ENCODE measurements at places on chromosomes 5 and 9.

GRCh38 chr5:133847301-133847700, 121.1 kb downstream of the C5orf15 start:
- DNase-seq: no peak

DNA sequence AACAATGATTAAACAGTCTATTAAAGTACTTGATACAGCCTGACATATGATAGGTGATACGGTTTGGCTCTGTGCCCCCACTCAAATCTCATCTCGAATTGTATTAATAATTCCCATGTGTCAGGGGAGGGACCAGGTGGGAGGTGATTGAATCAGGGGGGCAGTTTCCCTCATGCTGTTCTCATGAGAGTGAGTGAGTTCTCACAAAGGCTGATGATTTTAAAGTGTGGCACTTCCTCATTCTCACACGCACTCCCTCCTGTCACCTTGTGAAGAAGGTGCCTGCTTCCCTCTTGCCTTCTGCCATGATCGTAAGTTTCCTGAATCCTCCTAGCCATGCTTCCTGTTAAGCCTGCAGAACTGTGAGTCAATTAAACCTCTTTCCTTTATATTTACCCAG, 40.1 kb upstream of the TARS1 start:
- DNase-seq: no peak

DNA sequence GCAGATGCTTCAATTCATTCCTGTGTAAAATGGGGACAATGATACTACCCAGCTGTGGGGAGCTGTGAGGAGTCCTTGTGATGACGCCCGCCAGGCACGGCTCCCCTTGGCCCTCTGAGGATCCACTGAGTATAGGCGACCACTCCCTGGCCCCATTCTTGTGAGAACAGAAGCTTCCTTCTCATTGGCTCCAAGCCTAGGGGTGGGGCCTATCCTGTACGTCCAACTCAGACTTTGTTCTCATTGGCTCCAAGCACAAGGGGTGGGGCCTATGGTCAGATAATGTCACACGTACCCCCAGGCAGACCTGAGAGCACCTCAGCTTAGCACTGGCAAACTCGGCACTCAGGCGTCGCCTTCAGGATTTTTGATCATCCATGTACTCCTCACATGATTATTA, 232.9 kb upstream of the MVB12B start:
- no peak for DNase-seq

GRCh38 chr9:120724757-120725400, 10.6 kb upstream of the MEGF9 start:
- DNase-seq: no peak

DNA sequence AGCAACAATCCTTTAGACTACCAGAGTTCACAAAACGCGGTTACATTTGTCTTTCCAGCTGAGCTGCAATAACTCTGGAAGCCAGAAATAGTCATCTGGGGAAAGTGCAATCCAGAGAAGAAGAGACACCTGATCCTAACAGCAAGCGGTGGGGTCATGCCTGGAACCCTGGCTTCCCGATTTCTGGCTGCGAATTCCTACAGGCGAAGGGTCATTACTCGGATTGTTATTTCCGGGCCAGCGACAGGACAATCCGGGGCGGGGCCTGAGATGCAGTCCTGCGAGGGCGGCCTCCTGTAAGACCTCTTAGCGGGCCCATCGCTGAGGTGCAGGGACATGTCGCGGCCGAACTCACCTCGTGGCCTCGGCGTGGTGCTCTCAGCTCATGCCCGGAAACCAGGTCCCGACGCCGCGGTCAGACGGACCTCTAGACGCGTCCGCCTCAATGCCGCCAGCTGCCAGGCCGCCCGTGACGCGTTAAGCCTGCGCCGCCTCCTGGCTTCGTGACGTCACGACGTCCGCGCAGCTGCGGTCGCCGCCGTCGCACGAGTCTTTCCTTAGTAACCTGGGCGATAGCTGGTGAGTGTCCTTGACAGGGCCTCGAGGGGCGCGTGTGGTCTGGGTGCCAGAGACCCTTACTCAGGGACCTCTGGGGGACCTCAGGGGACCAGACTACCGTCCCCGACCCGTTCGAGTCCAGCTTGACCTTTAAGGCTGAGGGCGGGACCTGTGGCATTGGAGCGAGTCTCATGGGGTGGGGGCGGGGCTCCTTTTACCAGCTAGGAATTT, at the start of the genes MRRF and RBM18:
TSS of gene MRRF (plus strand) at position 523 of the 789 bp plus-strand sequence. CDS start 6,010 bp downstream, outside the sequence.
TSS of gene RBM18 (minus strand) at position 481 of the 789 bp plus-strand sequence. CDS start 3,348 bp downstream, outside the sequence.
- peak; percentile 80 for DNase-seq

GRCh38 chr5:143826951-143827444, 15.0 kb downstream of the HMHB1 start:
- no peak for DNase-seq

DNA sequence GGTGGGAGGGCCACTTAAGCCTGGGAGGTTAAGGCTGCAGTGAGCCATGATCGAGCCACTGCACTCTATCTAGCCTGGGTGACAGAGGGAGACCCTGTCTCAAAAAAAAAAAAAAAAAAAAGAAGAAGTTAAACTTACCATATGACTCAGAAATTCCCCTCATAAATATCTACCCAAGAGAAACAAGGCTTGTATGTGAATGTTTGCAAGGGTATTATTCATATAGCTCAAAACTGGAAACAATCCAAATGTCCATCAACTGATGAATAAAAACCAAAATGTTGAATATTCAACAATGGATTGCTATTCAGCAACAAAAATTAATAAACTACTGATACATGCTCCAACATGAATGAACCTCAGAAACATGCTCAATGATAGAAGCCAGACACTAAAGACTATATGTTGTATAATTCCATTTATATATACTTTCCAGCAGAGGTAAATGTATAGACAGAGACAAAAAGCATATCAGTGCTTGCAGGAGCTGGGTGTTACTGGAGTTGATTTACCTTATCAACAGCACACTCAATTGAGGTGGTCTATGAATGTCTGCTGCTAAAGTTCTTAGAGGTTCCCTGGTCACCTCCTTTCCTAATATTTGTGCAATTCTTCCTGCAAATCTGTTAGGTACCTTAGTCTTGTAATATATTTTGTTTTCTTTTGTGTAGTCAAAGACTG, 5.3 kb upstream of the SREK1 start:
- DNase-seq: no peak

- DNase-seq: no peak
Measured at GRCh38 chr5:125486634-125487033, 740.2 kb upstream of the ZNF608 start.

GRCh38 chr5:10981932-10982331, 220.9 kb upstream of the DAP start:
- DNase-seq: no peak

DNA sequence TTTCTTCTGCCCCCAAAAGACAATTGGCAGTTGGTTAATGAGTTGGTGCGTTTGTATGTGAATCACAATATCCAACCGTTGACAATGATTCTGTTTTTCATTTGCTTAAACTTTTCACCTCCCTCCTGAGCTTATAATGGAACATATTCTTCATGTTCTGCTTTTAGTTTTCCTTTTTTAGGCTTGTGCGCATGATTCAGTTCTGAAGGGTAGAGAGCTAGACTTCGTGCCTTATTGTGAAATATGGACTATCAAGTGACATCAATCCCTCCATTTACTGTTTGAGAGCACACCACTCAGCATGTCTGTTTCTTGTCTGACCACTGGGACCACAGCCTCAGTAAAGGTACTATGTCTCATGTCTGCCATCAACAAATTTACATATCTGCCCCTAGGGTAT, 30.5 kb upstream of the LPAR1 start:
- DNase-seq: no peak

GRCh38 chr5:1325870-1326531, 18.9 kb downstream of the CLPTM1L start:
- DNase-seq: no peak

- peak; percentile 29 for DNase-seq
Measured at GRCh38 chr9:35910613-35911359, 1.5 kb downstream of the SPAAR start.

DNA sequence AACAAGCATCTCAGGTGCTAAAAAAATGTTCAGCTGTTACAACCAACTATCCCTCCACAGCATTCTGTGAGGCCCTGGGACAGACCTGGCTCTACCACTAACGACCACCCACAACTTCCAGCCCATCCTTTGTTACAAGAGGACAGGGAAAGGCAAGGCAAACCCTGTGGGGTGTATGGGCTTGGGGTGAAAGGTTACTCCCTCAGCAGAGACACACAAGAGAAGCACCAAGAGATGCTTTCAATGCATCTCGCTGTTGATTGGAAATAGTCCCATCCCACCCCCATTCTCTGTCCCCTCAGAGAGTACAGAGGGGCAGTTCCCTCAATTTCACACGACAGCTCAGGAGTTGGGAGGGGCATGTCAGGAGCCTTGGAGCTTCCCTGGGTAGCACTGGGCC, 234.1 kb downstream of the CAAP1 start:
- no peak for DNase-seq

GRCh38 chr9:116156621-116157314, 3.2 kb downstream of the PAPPA start:
- DNase-seq: no peak

DNA sequence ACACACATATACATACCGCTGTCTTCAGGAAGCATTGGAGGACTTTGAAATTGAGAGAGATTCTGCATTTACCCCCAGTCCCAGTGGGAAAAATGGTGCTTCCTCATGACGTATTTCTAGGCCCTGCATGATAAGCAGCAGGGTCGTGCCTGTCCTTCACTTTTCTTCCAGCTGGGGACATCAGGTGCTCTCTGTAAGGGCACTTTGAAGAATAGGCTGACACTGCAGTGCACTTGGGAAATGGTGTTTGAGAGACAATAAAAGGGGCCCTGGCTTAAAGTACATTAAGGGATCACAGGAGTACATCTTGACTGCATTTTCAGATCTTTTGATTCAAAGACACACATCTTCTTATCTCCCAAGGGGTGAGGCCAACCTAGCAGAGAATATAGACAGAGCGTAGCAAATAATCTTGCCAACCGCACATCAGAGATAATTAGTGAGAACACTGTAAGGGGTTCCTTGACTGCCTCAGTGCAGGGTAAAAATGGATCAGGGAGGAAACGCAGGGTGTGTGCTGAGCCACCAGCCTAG, 437.9 kb downstream of the CSNK1G3 start:
- DNase-seq: no peak

- no peak for DNase-seq
Measured at GRCh38 chr9:125088752-125089151, 54.6 kb downstream of the SCAI start.

- DNase-seq: no peak
Measured at GRCh38 chr5:157026789-157027424, 32.0 kb downstream of the HAVCR1 start.

- DNase-seq: no peak
Measured at GRCh38 chr9:98962861-98963260, 19.2 kb downstream of the COL15A1 start.

DNA sequence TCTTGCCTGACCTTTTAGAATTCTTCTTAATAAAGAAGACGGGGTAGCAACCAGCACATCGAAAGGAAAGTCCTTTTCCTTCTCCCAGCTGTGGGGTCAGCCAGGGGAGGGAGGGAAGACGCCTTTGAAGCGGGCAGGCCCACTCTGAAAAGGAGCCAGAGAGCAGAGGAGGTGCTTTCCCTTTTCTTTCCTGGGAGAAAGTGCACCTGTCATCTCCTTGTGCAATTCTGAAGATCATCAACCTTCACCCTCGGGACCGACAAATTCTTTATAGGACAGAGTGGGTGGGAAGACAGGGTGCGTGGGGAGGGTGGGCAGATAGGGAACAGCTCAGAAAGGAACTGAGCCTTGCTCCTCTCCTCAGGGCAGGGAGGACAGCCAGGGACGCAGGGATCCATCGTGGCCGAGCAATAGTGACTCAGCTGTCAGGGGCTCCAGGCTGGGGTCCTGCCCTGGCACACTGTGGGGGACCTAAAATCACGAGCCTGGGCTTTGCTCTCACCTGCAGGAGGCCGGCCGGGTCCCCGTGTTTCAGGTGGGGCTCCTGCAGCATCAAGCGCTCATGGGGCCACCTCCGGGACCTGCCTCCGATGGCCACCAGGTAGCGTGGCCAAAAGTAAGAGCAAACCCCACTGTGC, 141.0 kb downstream of the OLFM1 start:
- DNase-seq: no peak

DNA sequence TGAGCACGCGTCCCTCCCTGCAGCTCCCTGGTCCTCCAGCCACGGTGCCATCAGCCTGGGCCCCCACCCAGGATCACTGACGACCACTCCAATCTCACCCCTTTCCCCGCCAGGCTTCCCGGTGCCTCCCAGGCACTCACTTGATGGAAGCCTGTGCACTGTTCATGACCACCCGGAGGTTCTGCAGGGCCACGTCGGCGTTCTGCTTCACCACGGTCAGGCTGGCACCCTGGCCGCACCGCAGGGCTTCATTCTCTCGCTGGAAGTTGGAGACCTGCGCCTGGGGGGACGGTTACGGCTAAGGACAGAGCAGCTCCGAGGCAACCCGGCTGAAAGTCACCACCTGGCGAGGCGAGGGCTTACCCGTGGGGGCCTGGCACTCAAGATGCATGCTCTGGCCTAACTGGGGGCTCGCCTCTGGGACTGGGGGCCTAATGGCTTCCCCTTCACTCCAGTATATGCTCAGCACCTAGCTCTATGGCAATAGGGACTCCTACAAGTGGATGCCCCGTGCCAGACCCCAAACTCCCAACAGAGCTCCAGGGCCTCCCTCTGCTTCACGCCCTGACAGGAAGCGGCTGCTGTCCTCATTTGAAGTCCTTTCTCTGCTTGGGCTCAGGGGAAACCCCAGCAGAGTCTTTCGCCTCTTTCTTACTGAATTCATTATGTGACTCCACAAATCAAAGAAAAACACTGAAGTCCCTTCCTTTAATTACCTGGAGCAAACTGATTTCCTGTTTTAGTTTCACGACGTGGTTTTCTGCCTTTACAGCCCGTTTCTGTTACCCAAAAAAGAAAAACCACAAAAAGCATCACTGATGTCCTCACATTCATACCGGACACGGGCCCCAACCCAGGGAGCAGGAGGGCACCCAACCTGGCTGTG, 4.2 kb upstream of the SNAPC4 start:
- no peak for DNase-seq

DNA sequence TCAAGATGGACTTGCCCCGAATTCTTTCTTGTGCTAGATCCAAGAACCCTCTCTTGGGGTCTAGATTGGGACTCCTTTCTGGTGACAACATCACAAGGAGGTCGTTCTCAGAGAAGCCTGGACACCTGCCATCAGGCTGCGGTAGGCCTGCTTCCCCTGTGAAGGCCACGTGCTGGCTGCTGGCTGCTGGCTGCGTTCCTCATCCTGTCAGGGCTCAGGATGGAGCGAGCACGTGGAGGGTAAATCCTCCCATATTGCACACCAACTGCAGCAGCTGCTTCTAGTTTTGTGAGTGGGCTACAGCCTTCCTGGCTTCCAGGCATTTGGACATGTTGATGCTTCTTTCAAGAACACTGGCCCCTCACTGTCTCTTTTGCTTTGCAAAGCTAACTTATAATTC, 95.6 kb downstream of the HSPA4 start:
- peak; percentile 9 for DNase-seq

DNA sequence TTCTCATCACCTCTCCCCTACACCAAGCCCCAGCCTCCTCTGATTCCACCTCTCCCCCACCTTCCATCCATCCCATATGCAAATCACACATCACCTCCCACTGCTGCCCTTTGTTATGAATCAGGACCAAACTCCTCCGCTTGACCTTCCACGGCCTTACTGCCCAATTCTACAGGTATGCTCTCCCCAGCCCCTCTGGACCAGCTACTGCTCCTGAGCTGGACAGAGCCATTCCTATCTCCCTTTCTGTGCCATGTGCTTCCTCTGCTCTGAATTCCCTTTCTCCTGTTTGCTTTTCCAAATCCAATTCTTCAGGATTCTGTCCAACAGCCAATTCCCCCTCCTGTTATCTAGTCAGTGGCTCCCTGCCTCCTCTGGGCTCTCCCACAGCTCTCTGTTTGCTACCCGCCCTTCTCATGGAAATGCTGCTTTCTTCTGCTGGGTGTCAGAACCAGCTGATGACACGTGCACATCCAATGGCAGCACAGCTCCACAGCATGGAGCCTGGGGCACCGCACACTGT, 8.3 kb downstream of the FABP6 start:
- DNase-seq: no peak
